Activated T-helper 1 cell treated with anti-CD3 and anti-CD28 coated beads, Interleukin-12 subunit alpha, Interleukin-12 subunit beta, Interleukin-2, Interleukin-4 antibody, amounts not matched to agents 30 ng/mL and 10 ng/mL and 1 ng/mL, durations not matched to agents 14 hours and 24 hours and 36 hours (primary cell): ENCODE measurements at places on chromosomes 2 and 18.

GRCh38 chr18:53686965-53687364 is 537.5 kb downstream of the MBD2 start:
- no peak for DNase-seq

- no peak for DNase-seq
These were observed 112.8 kb upstream of the SCN1A start for GRCh38 chr2:166240387-166241313.

GRCh38 chr2:206520450-206520849 is 77.1 kb downstream of the ADAM23 start:
- no peak for DNase-seq

- no peak for DNase-seq
These were observed 12.5 kb upstream of the RMDN2 start for GRCh38 chr2:37912616-37913015.

DNA sequence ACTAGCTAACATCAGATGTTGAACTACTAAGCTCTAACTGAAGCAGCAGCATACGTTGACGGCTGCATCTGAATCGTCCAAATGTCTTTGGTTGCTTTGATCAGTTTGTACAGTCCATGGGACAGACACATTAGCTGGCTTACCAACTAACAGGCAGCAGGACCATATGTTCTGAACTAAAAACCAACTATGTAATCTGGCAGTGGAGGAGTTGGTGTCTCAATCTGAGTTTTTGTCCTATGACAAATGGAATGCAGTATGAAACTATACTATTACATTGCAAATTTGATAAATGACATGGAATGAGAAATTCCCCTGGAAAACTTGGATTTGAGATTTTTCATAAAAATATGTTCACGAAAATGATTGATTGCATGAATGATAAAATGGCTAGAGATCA is 79.5 kb downstream of the EPHA4 start:
- no peak for DNase-seq

GRCh38 chr2:63438181-63438580 is 150.1 kb downstream of the WDPCP start:
- no peak for DNase-seq

DNA sequence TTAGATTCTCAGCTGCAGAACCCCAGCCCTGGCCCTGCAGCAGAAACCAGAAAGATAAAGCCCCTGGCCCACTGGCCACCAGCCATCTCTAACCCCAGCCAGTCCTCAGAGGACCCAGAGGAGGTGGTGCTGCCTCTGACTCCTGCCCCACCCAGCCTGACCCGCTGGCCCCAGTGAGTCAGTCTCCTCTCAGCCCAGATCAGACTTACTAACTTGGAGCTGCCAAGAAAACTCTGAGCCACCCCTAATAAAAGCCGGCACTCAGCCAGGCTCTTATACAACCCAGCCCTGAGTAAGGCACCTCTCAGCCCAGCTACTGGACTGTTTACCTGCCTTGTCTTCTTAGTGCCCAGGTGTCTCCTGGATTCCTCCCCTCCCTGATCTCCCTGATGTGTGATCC is 2.0 kb downstream of the SLC14A2 start:
- DNase-seq = no peak

DNA sequence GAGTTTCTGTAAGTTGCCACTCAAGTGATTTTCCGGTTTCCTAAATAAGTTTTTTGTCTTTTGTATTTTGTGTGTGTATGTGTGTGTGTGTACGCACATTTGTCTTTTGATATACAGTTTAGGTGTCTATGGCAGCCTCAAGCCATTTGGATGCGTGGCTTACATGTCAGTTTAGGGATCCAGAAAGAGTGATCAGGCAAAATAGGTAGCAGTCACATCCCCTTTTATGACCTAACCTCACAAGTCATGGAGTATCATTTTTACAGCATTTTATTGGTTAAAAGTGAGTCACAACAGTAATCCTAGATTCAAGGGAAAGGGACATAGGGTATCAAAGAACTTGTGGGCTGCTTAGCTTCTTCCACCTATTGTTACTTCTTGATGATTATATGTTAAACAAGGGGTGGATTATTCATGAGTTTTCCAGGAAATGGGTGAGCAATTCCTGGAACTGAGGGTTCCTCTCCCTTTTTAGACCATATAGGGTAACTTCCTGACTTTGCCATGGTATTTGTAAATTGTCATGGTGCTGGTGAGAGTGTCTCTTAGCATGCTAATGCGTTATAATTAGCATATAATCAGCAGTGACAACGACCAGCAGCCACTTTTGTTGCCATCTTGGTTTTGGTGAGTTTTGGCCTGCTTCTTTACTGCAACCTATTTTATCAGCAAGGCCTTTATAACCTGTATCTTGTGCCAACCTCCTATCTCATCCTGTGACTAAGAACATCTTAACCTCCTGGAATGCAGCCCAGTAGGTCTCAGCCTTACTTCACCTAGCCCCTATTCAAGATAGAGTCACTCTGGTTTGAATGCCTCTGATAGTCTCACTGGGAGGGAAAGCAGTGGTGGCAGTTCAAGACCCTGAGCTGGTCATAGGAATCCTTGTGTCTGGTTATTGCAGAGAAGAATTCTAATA is 8.6 kb upstream of the SOCS6 start:
- DNase-seq = no peak

- no peak for DNase-seq
These were observed 82.0 kb upstream of the MEX3C start for GRCh38 chr18:51279367-51279984.

DNA sequence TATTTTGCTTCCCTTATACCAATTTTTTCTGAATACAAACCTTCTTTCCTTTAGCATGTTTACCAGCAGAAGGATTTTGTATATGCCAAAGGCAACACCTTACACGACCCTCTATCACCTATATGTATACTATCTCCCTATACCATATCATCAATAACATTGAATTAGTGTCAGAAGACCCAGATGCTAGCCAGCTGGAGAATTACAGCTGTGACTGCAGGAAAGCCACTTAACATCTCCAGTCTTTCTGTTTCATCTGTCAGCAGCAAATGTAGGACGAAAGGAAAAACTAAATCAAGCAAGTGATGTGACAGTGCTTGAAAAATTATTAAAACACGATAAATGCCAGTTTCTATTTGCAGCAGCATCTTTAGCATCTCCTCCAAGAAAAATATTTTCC is 193.7 kb downstream of the STK39 start:
- DNase-seq = no peak

GRCh38 chr2:28282248-28282647 is 110.4 kb upstream of the FOSL2 start:
- DNase-seq = no peak

- DNase-seq = no peak
These were observed 529 bp downstream of the SEMA4C start for GRCh38 chr2:96869281-96869821.

DNA sequence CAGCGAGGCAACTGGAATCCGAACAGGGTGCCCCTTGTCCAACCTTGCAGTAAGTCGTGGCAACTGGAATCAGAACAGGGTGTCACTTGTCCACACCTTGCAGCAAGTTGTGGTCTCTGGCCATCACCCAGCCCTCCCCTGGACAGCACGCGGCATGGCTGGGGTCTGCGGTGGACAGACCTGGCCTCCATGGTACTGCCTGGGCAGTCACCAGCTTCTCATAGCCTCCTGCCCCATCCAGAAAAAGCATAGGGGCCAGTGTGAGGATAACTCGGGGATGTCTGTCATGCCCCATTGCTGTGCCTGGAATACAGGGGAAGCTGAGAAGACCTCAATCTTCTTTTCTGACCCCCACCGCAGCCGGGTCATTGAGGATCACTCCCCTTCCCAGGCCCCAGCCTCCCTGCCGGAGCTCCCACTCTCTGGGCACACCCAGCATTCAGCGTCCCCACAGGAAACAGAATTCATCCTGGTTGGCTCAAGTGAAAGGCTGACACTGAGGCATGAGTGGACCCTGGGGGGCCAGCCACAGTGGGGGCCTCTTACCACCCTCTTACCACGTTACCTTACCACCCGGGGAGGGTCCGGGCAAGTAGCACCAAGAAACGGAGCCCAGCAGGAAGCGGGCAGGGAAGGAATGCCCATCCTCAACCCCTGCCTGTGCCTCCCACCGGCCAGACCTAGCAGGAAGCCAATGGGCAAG is 68.0 kb upstream of the RAB6C start:
- no peak for DNase-seq

- no peak for DNase-seq
These were observed 255.3 kb upstream of the AGAP1 start for GRCh38 chr2:235238537-235238936.

DNA sequence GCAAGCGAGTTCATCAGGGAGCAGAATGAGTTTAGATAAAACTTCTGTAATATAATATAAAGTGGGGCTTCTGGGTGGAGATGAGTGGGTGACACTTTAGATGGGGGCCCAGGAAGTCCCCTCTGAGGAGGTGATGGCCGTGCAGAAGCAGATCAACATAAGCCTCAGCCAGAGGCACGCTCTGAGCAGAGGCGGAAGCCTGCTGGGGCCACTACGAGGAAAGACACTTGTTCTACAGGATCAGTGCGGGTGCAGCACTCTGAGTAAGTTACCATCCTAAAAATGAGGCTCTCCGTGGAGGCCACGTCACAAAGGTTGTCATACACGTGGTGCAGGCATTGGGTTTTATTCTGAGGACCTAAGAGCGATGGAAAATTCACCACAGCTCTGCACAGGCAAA is 22.3 kb downstream of the TMEM18 start:
- no peak for DNase-seq

DNA sequence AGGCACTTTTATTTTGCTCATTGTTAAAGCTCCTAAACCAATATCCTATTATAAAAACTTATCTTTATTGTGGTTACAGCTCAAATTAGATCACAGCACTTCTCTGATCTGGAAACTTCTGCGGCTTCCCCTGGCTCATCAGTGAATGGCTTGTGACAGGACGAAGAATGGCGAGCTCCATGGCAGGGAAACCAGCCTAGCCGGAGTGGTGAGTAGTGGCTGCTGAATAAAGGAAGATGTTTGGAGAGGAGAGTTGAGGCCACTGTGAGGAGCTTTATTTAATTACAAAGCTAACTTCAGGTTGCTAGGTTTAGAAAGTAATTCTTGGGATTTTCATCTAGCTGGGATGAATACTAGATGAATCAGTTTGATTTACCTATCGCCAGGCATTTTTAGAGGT is 213.5 kb downstream of the CYRIA start:
- no peak for DNase-seq

DNA sequence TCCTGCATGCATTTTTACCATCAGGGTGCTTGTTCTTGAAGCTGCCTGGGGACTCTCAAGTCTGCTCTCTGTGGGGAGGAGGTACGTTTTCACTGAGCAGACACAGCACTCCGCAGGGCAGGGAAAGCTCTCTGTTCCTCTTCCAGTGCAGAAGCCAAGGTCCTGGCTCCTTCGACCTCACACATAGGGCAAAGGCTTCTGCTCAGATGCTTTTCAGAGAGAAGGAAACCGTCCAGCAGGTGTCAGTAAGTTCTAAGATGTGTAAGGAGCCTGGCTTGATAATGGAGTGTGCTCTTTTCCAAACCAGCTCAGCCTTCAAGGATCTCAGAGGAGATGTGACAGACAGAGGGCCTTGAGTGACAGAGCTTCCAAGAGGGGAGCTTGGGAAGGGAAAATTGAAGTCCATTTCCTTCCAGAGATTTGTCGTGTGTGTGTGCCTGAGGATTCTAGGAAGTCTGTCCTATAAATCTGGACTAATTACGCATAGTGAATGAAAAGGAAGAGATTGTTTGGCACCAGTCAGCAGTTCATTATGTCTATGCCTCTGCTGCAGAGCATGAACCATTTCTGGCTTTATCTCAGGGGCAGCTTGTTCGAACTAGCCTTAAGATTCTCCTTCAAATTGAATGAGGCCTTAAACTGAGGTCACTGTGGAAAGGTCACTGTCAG is 67.3 kb upstream of the UPP2 start:
- no peak for DNase-seq

DNA sequence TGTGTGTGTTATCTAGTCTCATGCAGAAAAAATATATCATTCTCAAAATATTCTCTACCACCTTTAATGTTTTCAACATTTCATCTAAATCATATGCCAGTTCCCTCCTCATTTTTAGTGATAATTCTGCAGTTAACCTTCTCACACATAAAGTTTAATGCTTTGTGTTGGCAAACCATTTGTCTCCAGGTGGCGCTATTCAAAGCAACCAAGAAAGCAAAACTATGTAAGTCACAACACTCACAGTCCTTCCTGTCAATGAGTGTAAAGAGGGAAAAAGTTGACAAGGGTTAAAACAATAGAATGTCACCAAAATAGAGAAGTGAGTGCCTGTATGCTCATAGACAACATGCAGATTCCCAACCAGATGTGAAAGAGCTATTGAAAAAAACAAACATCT is 961.6 kb upstream of the LRRTM1 start:
- DNase-seq = no peak

DNA sequence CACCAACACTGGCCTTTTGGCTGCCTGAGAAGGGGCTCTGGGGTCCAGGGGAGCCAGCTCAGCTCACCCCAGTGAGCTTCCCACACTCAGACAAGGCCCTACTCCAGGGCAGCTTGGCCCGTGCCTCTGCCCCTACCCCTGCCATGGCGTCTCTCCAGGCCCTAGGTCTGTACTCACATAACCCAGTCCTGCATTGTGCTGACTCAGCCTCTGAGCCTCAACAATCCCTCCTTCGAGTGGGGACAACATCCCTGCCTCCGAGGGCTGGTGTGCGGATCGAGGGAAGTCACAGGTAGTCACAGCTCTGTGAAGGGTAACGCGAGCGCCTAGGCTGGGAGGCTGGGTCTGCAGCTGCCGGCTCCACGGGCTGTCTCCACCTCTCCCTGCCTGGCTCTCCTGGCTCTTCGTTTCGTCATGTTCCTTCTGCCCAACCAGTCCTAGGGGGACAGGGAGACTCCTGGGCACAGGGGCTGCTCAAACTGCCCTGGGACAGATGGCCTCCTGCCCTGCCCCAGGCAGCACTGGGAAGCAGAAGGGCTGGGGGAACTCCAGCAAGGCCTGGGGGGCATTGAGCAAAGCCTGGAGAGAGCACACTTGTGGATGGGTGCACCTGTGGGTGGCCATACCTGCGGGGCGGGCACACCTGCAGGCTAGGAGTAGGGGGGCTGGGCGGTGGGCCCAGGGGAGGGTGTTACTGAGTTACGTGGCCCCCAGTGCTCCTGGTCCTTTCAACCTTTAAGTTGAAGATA is 74.6 kb downstream of the RRM2 start:
- no peak for DNase-seq

- no peak for DNase-seq
These were observed 602.9 kb downstream of the NYAP2 start for GRCh38 chr2:226002438-226002837.

DNA sequence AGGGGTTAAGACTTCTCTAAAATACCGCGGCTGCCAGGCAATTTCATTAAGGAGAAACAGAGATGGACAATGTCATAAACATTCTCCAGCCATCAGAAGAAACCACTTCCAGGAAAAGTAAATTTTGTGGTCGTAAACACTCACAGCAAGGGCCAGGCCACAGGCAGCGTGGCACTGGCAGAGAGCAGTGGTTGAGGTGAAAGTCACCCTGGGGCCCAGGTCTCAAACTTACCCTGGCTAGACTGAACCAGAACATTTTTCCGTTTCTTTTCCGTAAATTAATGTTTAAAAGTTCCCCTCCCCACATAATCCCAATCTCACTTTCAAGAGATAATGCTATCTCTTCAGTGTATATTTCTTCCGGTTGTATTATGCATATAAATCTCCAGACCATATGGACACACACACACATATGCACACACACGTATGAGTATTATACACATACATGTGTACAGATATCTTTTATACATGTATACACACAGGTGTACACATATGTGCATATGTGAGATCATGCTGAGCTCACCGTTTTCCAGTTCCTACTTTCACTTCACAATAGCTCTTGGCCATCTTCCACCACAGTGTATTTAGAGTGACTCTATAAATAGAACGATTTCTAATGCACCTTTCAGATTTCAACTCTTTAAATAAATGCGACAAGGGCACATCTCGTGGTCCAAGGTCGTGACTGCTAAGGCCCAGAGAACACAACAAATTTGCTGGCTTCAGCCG is 90.1 kb downstream of the MALT1 start:
- DNase-seq = no peak
